Activated CD8-positive, alpha-beta T cell treated with anti-CD3 and anti-CD28 coated beads, Interleukin-2, amount 10 ng/mL, durations not matched to agents 7 days and 5 days (primary cell): ENCODE measurements at places on chromosomes 13 and 19. TPM values are rescaled to one million over a fixed set of nuclear protein-coding genes. Genes with fewer than 3 reads are reported as not detected.

CEACAM5 gene
- not detected for total RNA-seq

GGACT gene
- 3.1 TPM for total RNA-seq

CADM4 gene
- total RNA-seq = 0.10 TPM

FUT2 gene
- total RNA-seq = not detected

C19orf67 gene
- not detected for total RNA-seq

AMER2 gene
- not detected for total RNA-seq

GET3 gene
- 66.8 TPM for total RNA-seq

C13orf42 gene
- not detected for total RNA-seq

SKA3 gene
- total RNA-seq = 52.5 TPM

ANKRD24 gene
- total RNA-seq = 0.73 TPM

IFI30 gene
- 67.4 TPM for total RNA-seq

CGB8 gene
- not detected for total RNA-seq

DIAPH3 gene
- 26.8 TPM for total RNA-seq

F10 gene
- not detected for total RNA-seq

C5AR1 gene
- total RNA-seq = 1.8 TPM

RASGRP4 gene
- 0.50 TPM for total RNA-seq

VSIG10L gene
- 1.8 TPM for total RNA-seq

CCL25 gene
- total RNA-seq = 10.2 TPM

CYP2S1 gene
- 0.83 TPM for total RNA-seq

WTIP gene
- 1.2 TPM for total RNA-seq

NLRP9 gene
- total RNA-seq = not detected

ACTMAP gene
- total RNA-seq = 17.1 TPM

C19orf81 gene
- not detected for total RNA-seq
